ENCODE measurements at places on chromosomes 7 and 10.

GRCh38 chr7:155217634-155218033, 80.0 kb upstream of the INSIG1 start:
- no peak for DNase-seq

DNA sequence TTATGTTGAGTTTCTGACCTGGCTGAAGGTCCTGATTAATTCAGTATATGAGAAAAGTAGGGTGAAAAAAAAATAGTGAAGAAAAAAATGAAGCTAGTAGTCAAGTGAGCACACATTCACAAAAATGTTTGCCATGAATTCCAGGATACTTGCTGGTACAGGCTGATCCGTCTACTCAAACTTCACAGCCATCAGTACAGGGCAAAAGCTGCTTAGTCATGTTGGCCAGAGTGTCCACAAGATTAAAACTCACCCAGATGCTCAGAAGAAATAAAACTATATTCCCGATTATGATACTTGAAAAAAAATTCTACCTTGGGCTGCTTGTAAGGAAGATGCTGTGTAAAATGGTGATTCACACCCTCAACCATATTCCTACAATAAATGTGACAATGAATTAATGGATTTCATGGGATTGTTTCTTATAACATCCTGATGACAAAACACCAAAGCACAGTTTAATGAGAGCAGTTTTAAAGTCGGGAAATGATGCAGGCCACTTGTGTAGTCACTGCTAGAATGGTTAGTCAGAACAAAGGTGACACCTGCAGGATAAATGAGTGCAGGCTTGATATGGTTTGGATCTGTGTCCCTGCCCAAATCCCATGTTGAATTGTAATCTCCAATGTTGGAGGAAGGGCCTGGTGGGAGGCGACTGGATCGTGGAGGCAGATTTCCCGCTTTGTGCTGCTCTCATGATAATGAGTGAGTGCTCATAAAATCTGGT, 49.2 kb upstream of the ANKRD1 start:
- DNase-seq, result no peak

DNA sequence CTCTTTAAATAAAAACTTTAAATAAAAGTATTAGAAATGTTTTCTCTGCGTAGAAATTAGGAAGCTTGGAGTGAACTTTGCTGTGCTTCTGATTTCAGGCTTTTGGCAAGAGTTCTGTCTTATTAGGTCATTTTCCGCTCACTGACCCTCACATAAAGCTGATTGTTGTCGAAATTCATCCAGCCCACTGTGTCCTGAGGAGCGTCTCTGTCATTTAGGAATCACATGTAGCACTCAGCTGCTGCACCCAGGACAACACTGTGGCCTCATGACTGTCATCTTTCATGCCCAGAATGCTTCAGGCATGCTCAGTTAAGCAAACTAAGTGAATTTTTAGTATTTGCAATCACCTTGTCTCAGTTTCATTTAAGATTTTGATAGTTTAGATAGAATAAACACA, 57.8 kb upstream of the MSRB2 start:
- no peak for DNase-seq

DNA sequence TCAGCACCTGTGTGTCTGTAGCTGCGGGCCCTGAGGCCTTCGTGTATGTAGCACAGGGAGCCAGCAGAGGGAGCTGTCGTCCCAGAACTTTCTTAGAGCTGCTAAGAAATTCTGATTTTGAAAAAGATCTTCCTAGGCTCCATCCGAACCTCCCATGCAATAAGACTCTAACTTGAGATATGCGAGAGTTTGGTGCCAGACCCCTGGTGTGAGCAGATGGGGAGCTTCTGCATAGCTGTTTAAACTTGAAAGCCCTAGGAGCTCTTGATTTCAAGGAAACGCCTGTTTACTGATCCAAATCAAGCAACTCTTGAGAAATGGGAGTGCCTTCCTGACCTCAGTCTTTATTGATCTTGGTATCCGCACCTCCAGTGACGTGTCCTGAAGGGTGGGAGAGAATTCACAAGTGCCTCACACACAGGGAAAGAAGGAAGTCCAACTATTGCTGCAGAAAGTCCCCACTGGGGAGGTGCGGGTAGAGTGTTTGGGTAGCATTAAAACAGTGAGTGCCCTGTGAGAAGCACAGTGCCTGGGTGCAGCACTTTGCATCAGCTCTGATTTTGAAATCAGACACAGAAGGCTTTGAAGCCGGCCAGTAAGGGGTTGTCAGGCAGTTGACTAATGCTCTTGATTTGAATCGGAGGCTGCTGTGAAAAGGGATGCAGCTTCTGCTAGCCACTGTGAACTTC, 66.4 kb upstream of the STRIP2 start:
- peak; percentile 51 for DNase-seq

GRCh38 chr7:101174322-101174854, 5.7 kb downstream of the NAT16 start:
- no peak for DNase-seq

DNA sequence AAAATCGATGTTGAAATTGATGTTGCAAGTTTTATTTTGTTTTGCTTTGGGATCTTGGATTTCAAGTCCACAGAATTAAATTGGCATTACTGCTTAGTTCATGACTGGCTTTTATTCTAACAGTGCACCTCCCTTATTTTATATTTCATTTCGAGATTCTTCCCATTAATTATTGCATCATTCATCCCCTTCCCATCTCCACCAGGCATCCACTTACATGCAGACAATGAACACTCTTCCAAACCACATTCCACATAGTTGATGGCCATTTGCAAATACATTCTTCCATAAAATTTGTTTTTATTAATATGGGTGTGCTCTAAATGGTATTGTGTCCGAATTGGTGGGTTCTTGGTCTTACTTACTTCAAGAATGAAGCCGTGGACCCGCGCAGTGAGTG, 15.6 kb upstream of the SCIN start:
- no peak for DNase-seq

- DNase-seq, result no peak
These were observed 12.4 kb downstream of the CALHM2 start for GRCh38 chr10:103439776-103440175.

- DNase-seq, result no peak
These were observed 57.1 kb upstream of the DYNC1I1 start for GRCh38 chr7:95715274-95715673.

DNA sequence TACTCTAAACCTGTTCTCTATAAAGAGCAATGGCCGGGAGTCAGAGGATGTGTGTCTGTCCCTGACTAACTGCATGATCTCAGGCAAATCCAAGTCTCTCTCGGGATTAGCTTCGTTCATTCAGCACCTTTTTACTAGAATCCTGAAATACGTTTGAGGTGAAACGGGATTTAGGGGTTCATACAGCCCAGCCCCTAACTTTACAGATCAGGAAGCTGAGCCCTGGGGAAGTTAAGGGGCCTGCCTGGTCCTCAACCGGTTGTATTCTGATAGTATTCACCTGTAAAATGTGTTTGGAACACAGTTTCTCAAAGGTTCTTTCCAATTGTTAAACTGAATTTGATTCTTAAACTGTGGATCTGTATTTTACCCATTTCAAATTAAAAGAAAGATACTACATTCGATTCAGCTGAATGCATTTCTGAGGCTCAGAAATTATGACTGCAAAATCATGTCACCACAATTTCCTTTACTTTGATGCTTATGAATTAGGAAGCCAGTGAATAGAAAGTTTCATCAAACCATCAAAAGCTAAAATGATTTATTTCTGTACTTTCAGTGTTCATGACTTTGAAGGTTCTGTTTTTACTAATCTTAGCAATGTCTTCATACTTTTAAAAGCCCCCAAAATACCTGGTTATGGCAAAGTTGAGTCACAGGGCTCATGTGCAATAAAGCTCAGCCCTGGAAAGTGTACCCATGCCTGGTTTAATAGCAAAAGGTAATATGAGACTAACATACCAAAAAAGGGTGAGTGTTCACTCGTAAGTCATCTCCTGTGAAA, 28.9 kb upstream of the EZH2 start:
- no peak for DNase-seq

DNA sequence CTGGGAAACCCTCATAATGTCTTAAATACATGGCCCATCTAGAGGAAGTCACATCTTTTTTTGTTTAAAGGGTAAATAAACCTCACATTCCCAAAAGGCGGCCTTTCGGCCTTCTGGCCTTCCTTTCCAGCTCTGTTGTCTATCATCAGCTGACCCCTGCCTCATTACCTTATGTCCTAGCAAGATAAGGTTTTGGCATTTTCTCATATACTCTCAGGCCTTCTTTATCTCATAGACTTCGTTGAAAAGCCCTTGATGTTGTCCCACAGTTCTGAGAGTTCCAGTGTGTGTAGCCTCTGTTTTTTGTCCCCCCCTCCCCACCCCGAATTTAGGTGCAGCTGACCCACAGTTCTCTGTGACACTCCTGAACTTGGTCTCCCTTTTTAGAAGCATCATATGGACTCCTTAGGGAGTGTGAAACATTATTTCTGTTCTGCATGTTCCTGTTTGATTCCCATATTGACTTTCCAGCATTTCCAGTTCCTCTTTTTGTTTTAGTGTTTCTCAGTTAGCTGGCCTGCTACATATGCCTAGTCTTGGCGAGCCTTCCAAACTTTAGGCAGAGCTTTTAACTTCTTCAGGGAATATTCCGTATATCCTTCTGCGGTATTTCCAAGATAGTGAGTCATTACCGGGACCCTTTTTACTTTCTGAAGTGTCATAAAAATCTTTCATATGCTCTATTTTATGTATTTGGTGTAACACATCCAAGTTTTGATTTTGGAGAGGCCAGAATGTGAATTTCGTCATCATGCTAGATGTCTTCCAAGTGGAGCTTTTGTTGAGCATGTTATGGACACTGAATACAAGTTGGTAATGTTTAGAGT, 138.5 kb downstream of the LRRC4 start:
- no peak for DNase-seq

DNA sequence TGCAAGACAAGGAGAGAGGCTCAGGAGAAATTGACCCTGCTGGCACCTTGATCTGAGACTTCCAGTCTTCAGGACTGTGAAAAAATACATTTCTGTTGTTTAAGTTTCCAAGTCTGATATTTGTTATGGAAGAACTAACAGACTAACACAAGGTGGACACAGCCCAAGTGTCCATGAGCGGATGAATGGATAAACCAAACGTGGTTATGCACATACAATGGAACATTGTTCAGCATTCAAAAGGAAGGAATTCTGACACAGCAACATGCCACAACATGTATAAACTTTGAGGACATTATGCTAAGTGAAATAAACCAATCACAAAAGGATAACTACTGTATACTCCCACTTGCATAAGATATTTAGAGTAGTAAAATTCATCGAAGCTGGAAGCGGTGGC, 76.5 kb downstream of the FAM13C start:
- DNase-seq, result no peak

All from SHP77 (cell line).